ENCODE measurements at places on chromosomes 5 and 9.

DNA sequence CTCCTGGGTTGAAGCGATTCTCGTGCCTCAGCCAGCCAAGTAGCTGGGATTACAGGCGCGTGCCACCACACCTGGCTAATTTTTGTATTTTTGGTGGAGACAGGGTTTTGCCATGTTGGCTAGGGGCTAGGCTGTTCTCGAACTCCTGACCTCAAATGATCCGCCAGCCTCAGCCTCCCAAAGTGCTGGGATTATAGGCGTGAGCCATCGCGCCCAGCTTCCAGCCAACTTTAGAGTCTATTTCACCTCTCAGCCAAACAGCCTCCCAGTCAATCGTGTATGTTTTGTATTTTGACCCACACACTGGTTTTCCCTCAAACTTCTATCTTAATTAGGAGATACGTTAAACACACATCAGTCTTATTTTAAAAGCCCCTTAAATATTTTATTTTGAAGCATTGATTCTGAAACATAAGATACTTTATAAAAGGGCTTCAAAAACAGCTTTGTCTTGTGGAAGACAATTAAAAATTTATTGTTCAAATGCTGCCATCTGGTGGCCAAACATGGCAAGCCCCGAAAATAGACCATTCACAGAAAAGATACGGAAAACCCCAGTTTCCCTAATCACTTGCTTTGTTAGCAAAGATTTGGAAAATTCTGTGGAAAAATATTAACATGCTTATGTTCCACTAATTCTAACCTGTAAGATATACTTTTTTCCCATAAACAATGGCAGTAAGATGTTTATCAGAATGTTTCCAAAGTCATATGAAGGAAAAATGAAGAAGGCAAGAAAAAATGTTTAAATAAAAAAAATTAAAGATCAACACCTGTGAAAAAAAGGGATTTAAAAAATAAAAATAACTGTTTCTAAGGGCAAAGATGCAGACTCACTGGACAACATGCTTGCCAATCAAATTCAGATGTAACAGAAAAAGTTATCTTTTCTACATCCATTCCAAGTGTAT lies 33.1 kb downstream of the APTX start:
- DNase-seq = no peak

DNA sequence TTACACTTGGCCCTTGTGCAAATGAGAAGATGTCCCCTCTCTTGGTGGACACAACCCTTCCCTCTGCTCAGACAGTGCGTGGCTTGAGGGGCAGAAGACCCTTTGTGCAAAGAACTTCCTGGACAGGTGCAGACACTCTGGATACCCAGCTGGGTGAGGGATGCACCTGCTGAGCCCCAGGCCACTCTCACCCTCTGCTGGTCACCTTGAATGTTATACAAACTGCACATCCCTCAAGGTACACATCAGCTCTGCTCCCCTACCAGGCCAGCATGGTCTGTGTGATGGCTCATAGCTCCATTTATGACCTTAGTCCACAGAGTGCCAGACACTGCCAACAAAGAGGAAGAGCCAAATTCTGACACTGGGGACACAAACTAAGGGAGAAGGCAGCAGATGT lies 3.1 kb upstream of the DIRAS2 start:
- no peak for DNase-seq

- DNase-seq = no peak
Measured at GRCh38 chr5:179749857-179750508, 17.4 kb downstream of the MAML1 start.

DNA sequence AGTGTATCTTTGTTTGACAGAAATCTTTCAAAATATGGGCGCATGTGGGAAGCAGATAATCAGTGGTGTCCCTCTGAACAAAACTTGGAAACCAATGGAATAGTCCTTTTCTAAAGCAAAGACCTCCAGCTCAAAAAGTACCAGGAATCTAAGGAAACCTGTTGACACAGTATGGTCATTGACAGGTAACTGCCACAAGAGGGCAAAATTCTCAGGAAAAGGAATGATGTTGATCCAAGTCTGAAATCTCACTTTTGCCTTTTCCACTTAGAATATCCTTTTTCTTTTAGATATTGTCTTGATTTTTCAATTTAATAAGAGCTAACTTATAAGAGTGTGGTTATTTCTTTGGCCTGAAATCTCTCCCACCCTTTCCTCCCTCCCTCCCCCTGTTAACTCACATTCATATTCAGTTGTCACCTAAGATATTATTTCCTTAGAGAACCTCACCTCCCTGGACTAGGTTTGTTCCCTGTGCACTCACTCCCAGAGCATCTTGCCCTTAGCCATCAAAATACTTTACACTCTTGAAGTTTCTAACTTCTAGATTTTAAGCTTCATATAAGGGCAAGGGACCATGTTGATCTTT lies 59.0 kb upstream of the BARX1 start:
- DNase-seq = no peak

DNA sequence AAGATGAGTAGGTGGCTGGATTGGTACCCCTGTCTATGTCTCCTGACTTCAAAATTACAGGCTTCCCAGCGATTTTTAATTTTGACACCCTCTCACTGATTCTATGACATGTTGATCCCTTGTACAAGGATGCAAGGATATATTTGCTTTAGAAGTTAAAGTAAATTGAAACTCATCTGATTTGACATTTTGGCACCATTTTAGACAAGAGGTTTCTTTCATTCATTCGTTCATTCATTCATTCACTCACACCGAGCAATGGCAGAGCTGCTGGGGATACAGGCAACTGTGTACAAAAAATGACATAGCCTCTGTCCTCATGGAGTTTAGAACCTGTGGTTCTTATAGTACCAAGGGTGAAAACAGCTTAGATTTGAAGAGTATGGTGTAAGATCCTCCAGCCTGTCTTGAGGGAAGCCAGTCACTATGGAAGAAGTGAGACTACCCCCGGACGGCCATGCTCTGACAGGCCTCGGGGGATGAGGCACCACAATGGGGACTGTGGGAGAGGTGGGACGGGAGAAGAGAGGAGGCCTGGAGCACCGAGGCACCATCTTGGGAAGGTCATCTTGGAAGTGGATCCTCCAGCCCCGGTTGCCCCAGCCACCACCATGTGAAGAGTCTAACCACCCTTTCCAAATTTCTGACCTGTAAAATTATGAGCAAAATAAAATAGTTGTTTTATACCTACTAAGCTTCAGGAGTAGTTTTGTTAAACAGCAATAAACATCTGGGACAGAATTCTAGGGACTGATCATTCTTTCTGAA lies 16.2 kb downstream of the STC2 start:
- DNase-seq = no peak

DNA sequence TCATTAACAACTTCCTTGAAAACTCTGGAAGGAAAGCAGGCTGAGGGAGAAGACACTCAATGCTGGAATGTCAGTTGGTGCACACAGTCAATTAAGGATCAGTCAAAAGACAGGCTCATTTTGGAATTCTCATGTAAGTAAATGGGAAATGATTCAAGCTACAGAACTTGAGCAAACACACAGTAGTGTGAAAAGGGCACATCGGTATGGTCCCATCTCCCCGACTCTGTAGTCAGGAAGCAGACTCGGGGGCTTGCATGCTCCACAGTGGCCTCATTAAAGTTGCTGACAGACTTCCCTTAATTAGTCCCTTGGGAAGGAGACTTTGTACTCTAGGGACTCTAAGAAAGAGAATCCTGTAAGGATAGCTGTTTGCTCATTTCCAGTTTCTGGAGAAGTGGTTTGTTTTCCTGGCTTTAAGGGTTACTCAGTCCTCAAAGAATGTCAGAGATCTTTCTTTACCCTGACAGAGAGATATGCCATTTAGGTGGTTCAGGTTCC lies 339.2 kb downstream of the ADAMTS6 start:
- DNase-seq = no peak

DNA sequence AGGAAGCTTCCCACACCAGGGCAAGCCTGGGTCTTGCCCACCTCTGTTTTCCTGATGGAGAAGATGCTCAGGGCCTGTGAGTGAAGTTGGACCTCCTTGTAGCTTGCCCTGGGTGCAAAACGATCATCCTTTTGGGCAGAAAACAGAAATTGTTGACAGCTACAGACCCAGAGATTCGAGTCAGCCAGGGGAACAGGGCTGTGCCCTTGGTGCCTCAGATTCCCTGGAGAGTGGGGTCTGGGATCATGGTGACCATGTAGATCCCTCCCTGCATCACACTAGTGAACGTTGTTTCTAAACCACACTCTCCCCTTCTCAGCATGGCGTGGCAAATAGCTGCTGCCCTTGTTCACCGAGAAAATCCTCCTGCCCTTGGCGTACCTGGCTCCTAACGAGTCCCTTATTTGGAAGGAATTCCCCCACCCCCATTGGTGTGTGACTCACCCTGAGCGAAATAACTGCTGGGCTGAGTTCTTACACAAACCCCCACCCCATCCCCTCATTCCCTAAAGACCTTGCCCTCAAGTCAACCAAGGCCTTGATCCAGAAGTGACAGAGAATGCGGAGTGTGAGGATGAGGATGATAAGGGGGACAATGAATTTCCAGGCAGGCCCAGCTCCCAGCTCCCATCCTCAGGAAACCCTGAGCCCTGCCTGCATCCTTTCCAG lies 1.1 kb upstream of the DCANP1 start:
- DNase-seq = no peak

DNA sequence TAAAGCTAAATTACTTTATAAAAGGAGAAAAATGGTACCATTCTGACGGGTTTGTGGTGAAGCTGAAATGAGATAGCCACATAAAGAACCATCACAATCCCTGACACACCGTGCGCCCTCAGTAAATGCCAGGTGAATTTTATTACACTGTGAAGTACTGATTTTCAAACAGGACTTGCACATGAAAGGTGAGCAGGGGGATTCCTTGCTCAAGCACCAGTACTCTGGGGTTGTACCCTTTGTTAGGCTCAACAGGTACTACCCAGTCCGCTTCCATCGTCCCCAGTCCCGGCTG lies 419 bp upstream of the RABGAP1 start:
- DNase-seq = no peak

- no peak for DNase-seq
Measured at GRCh38 chr5:89270901-89271300, 387.9 kb upstream of the MEF2C start.

DNA sequence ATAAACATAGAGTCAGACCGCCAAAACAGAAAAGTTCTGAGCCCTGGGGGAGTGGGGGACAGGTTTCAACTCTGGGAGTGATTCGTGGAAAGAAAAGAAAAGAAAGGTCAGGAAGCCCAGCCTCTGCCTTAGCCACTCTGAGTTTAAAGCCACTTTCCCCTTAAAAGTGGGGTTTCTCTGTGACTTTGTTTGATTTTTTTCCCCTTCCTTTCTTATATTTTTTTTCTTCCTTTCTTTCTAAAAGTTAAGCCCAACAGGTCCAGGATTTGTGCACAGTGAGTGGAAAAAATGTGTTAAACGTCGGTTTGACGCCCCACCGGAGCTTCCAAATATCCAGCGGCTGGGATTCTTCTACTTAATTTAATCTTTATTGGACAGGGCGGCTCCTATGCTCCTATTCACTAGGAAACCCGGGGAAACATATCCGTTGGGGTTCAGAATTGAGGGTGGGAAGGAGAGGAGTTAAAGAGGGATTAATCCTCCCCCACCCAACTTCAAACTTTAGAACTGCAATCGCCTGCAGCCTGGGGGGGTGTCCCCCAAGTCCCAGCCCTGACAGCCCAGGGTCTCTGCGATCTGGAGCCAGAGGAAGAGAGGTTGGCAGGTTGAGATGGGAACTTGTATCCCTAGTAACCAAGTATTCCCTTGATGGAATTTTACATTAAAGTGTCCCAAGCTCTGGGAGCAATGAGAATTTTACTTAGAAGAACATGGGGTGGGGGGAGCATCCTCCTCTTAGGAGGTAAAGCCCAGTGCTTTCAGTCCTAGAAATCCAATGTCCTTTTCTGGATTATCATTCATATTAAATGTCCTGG lies 6.3 kb downstream of the NR2F1-AS1 start:
- DNase-seq = no peak

- DNase-seq = no peak
Measured at GRCh38 chr5:74517700-74518099, 122.8 kb downstream of the ENC1 start.

GRCh38 chr9:113462781-113463286 lies 693 bp upstream of the RGS3 start:
- DNase-seq = no peak

GRCh38 chr5:144844086-144844485 lies 673.4 kb downstream of the KCTD16 start:
- no peak for DNase-seq

- no peak for DNase-seq
Measured at GRCh38 chr5:58016877-58017276, 443.0 kb downstream of the PLK2 start.

- no peak for DNase-seq
Measured at GRCh38 chr9:13596383-13596970, 317.0 kb upstream of the MPDZ start.

- no peak for DNase-seq
Measured at GRCh38 chr5:1656271-1656975, 132.7 kb upstream of the LPCAT1 start.

DNA sequence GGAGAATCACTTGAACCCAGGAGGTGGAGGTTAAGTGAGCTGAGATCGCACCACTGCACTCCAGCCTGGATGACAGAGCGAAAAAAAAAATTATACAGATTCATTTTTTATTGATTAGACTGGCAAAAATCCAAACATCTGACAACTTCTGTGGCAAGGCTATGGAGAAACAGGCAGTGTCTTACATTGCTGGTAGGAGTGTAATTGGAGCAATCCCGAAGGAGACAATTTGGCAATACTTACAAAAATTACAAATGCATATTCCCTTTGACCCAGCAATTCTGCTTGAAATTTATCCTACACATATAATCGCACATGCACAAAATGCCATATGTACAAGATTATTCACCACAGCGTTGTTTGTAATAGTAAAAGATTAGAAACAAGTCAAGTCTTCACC lies 86.8 kb downstream of the MAPKAP1 start:
- no peak for DNase-seq

DNA sequence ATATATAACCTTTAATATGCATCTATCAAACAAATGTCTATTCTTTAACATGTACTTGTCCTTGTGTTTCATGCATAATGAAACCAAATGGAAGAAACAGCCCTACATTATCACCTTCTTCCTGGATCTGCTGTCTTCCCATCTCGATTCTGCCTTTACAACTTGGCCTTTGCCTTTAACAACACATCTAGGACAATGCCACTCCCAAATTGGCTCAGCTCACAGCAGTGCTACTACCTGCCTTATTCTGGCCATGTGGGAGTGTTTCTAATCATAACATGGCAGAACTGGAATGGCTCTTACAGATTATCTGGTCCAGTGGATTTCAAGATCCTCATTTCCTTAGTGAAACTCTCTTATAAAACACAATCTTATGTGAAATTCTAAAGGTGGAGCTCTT lies 176.5 kb downstream of the CARTPT start:
- no peak for DNase-seq

DNA sequence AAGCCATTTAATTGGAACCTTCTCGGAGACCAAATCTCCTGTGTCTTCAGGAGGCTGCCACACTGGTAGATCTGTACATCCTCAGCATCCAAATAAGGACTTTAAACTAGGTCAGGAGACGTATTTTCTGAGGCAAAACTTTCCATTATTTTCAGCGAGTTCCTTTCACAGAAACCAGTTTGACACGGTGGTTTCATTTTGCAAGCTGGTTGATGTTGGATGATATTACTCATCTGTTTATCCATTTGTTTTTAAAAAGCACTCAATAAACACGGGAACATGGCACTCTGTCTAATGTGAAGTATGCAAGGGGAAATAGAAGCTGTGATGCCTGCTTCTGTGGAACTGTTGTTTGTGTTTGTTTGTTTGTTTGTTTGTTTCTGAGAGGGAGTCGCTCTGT lies 199.6 kb downstream of the ERCC6L2 start:
- no peak for DNase-seq

Measured in NCI-H2227 treated with DMSO at 0.1 percent for 48 hours (cell line).